ENCODE measurements at places on chromosomes 2 and 18.

- no peak for DNase-seq
Observed at GRCh38 chr2:21118302-21118920, 5.4 kb upstream of the TDRD15 start.

GRCh38 chr2:81645745-81646301 is 1341.3 kb upstream of the LRRTM1 start:
- no peak for DNase-seq

- DNase-seq = no peak
Observed at GRCh38 chr2:169771021-169771420, 27.6 kb upstream of the SSB start.

- no peak for DNase-seq
Observed at GRCh38 chr2:200056105-200056504, 100.7 kb downstream of the MAIP1 start.

DNA sequence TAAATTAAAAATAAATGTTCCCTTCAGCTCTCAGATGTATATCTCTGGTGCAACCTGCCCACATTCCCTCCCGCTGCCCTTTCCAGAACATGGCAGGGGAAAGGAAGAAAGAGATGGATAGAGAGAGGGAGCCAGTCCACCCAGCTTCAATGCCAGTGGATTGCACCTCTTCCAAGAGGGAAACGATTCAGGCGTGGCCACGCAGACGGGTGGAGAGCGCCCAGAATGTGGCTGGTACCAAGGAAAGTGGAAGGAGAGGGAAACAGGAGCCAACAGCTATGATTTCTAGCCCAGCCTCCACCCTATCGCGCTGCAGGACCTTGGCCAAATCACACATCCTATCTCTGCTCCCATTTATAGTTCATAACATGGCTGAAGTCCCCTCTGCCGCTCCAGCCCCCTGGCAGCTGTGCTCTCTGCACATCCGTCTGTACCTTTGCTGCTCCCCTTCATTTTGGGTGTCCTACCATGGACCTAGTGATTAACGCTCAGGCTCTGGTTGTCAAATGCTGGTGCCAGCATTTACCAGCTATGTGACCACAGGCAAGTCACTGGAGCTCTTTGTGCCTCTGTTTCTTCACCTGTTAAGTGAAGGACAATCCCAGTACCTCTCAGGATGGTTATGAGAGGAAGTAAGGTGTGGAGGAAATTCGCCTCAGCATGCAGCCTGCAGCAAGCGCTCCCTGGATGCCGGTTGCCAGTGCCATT is 66.5 kb downstream of the SFXN5 start:
- no peak for DNase-seq

DNA sequence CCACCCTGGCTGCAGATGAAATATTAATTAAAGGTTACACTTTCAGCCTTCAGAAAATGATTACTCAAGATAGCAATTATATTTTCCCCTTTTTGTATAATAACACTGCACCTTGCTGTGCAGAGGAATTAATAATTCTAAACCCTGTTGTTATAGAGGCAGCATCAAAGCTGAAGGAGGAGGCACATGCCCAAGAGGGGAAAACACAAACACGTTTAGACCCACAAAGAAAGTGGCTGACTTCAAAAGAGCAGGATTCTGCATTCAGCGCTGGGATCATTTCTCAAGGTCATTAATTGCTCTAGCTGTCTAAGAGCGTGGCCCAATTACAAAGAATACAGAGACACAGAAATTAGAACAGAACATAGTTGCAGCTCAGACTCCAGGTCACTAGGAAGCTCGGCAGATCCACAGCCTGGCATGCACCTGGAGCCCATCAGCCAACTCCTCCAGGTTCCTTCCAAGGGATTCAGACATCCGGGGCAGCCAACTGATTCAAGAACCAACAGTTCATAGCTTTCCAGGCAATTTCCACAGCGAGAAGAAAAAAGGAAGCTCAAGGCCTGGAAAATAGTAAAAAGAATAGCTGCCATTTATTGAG is 102.3 kb upstream of the ID2 start:
- no peak for DNase-seq

- DNase-seq = no peak
Observed at GRCh38 chr2:165868211-165868610, 74.2 kb upstream of the GALNT3 start.

- no peak for DNase-seq
Observed at GRCh38 chr2:141260911-141261310, 869.9 kb downstream of the LRP1B start.

DNA sequence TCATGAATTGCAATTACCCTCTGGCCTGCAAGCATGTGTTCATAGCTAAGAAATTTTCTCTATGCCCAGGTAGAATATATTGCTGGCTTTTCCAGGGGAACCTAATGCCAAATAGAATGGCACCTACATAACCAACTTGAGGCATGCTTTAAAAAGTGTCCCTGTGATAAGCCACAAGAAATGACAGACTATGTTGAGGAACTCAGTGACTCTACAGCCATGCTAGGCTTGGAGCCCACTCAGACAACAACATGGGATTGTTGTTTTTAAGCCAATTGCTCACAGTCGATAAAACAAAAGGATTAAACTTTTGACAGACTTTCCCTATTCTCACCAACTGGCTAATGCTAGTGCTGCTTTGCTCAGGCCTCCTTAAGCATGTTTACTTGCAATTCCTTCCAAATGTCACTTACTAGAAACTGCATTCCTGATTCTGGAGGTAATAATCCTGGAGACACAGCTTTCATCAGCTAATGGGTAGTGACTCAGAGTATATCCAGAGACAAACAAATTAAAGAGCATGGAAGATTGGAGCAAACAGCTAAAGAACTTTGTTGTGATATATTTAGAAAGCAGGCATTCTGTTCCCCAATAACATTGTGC is 249.0 kb downstream of the SLC8A1 start:
- DNase-seq = no peak

DNA sequence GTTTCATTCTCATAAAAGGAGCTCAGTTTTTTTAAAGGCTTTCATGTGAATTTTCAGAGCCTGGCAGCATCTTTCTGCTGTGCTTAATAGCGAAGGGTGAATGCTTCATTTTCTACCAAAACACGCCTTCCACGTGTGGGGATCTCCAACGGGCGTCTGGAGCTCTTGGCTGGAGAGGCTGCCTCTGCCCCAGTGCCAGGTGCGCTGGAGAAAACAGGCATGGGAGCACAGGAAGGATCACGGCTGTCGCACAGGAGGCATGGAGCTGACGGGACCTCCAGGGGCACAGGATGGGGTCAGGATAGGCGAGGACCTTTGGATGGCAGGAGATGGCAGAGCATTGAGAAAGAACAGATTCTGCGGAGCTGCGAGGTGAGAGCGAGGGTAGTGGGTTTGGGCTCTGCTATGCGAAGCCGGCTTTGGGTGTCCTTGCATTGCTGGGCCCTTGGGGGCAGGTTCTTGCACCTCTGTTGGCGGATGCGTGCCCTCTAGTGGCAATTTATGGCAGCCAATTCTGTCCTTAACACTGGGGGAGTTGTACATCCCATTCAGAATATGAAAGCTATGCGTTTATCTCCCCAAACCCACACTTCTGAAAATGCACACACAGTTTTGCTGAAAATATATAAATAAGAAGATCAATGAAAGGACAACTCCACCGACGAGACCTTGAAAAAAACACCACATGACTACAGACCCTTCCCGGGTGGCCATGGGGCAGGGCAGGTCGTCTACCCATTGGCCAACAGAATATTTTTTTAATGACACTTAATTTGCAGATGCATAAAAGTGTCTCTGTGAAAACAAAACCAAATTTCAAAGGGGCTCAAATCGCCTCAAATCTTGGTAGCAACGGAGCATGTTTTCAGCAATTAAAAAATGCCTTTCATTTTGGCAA is 90.4 kb upstream of the SLC35G4 start:
- DNase-seq = no peak

- DNase-seq = peak; percentile 61
Observed at GRCh38 chr2:29480426-29480825, 365.2 kb downstream of the CLIP4 start.

DNA sequence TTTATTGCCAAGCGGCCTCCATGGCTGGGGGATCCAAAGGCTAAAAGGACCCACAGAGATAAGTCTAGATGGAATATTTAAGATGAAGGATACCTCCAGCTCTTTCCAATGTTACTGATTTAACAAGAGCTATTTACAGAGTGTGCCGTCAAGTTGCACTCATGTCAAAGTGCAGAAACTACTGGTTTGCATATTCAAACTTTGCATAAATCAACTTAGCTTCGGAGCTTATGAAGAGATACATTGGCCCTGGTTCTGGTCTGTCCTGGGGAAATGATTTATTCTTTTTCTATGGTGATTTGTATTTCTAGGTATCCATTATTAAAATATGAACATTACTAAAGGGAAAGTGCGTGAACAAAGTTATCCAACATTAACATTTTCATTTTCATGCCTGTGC is 14.4 kb upstream of the MYO5B start:
- DNase-seq = no peak

GRCh38 chr2:101205521-101206479 is 46.9 kb upstream of the CNOT11 start:
- peak; percentile 53 for DNase-seq

DNA sequence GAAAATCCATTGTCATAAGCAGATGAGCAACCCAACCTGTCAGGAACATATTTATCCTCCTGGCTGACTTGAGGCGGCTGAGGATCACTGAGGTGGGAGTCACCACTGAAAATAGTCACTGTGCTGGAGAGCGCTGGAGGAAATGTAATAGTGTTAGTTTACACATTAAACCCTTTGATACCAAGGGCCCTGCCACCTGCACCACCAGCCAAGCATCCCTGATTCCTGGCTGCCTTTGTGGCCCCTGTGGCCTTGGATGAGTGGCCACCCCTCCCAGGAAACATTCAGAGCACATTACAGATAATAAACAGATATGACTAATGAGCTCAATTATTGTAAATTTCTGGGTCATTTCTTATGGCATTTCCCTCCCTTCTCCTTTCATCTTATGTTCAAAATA is 105.9 kb downstream of the LYPD1 start:
- DNase-seq = no peak

DNA sequence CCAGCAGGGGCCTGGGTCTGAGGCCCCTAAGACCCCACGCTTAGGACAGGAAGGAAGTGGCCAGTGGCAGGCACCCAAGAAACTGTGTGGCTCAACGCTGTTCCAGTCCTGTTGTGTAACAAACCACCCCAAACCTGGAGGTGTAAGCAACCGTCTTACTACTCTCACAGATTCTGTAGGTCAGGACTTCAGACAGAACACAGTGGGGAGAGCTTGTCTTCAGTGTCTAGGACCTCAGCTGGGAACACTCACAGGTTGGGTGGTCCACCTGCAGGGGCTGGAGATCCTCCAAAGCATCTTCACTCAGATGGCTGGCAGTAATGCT is 123.0 kb downstream of the KLHL29 start:
- peak; percentile 26 for DNase-seq

- no peak for DNase-seq
Observed at GRCh38 chr2:220134756-220135534, 507.5 kb downstream of the SLC4A3 start.

GRCh38 chr2:9972621-9973479 is 21.4 kb downstream of the GRHL1 start:
- DNase-seq = no peak

GRCh38 chr2:116510117-116510671 is 1304.3 kb upstream of the DDX18 start:
- no peak for DNase-seq

- DNase-seq = no peak
Observed at GRCh38 chr18:22831441-22831904, 101.7 kb upstream of the RBBP8 start.

DNA sequence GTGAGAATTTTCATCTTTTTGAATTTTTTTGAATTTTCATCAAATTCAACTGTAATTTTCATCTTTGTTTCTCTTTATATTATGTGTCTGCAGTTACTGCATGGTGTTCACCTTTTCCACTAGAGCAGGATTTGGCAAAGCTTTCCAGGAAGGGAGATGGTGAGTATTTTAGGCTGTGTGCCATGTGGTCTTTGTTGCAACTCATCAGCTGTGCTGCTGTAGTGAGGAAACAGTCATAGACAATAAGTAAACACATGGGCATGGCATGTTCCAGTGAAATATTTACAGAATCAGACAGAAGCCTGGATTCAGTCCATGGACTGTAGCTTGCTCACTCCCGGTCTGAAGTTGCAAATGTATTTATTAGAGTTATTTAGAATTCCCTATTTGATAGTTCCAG is 120.4 kb downstream of the DCDC2C start:
- no peak for DNase-seq

DNA sequence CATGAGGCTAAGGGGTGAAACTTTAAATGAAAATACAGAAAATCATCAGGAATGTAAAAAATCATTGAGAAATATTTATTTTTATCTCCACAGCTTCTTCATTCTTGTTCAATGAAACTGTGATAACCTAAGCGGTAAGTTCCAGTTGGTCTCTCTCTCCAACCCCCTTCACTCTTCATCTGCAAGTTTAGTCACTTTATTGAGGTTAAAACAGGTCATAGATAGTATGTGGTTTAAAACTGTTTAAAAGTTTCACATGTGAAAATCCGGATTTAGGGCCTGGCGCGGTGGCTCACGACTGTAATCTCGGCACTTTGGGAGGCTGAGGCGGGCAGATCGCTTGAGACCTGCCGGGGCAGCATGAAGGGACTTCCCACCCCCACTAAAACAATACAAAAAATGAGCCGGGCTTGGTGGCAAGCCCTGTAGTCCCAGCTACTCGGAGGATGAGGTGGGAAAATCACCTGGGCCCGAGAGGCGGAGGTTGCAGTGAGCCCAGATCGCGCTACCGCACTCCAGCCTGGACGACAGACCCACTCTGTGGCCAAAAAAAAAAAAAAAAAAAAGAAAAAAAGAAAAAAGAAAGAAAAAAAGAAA is 1.6 kb upstream of the PHLPP1 start:
- DNase-seq = no peak

- peak; percentile 61 for DNase-seq
Observed at GRCh38 chr18:76823161-76823538, 793 bp downstream of the ZNF236 start.

DNA sequence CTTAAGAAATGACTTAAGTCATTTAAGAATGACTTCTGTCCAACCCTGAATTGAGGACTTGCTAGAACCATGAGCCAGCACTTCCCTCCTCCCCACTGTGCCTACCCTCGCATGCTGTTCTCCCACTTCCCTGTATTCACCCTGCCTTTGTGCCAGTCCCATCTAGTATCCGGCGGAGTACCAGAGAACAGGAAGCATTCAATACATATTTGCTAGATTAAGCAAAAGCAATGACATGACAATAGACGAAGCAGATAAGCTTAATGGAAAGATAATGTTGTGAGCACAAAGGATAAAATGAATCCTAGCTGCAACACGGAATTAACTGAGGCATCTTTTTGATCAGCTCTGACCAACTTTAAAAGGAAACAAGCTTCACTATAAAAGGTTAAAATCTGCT is 328.5 kb downstream of the TDRD15 start:
- no peak for DNase-seq

- DNase-seq = no peak
Observed at GRCh38 chr2:29215073-29215472, 99.9 kb downstream of the CLIP4 start.

GRCh38 chr2:137525641-137526190 is 438.6 kb upstream of the HNMT start:
- DNase-seq = no peak

- DNase-seq = no peak
Observed at GRCh38 chr2:236308855-236309668, 44.9 kb upstream of the ASB18 start.
